ENCODE measurements at places on chromosomes 5 and 9.

DNA sequence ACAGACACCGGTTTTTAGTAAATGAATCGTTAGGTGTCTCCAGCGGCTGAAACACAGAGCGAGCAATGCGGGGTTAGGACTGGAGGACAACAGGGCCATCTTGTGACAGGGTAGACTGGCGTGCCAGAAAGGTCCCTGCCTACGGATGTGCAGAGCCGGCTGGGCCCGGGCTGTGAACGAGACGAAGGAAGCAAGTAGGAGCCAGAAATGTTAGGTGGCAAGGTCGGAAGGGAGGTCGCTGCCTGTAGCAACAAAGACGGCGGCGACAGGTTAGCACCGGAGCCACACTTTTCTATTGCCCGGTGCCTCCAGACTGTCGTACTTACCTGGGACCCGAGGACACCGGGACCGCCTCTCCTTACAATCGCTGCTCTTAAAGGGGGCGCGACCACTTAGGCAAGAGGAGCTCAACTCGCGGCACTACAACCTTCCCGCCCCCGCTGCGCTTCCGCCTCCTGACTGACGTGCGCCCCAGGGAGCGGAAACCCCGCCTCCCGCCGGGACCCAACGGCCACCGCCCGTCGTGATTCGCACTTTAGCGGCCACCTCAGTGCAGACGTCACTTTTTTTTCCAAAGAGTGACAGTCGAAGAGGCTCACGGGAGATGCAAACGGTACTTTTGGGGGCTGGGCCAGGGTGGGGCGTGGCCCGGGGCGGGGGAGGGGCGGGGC lies at the start of gene INIP:
Gene INIP, minus strand, starts transcription at position 457 of the 671 bp plus-strand sequence. CDS start 1,632 bp downstream, outside the sequence.
- DNase-seq: peak; percentile 99

GRCh38 chr5:127386557-127386956 lies 96.0 kb downstream of the MEGF10 start:
- no peak for DNase-seq

GRCh38 chr9:124187311-124187710 lies 70.4 kb upstream of the NEK6 start:
- no peak for DNase-seq

DNA sequence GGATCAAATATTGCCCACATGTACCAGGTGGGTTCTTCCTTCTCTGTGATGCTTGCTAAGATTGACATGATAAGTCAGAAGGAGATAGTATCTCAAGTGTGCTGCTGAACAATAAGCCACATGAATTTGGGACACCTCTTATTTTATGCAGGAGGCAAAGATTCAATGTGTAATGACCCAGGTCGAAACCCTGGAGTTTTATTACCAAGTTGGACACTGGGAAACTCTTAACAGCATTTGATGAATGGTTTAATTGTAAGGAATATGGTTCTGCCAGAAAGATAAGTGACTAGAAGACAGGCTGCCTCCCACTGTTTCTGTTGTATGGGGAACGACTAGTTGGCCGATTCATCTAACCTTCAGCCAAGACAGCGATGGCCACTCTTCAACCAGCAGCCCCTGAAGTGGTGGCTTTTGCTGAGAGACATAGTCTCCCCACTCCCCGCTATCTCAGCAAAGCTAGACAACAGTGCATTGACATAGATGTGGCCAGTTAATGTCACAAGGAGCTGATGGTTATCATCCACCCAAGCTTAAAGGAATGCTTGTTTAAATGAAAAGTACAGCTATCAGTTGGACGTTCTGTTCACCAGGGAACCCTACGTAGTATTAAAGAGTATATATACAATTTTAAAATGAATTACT lies 407.7 kb downstream of the KDM4C start:
- DNase-seq: no peak

DNA sequence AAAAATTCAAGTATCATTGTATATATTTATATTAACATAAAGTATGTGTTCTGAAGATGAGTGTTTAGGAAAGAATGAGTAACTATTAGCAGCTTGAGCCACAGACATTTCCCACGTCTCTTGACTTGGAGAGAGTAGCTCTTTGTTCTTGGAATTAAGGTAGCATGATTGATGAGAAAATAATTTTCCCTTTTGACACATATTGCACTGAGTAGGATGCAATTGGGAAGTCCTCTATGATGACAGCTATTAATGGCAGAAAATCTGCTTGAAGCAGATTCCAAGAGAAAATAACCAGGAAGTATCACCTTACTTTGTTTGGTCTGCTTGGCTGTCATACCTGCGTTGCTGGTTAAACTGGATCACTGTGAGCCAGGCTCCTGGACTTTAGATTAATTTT lies 204.8 kb downstream of the TLE4 start:
- no peak for DNase-seq
